ENCODE measurements at places on chromosomes 11 and 22. TPM values are rescaled to one million over a fixed set of nuclear protein-coding genes. Genes with fewer than 3 reads are reported as not detected.

OR4A47 gene
- polyA plus RNA-seq, result not detected

- no peak for DNase-seq
Observed at GRCh38 chr11:12149672-12150225, 39.4 kb downstream of the MICAL2 start.

- no peak for DNase-seq
Observed at GRCh38 chr11:26834601-26835000, 112.7 kb upstream of the SLC5A12 start.

MOV10L1 gene
- 2.1 TPM for polyA plus RNA-seq

- DNase-seq, result no peak
Observed at GRCh38 chr11:20729597-20730105, 60.3 kb downstream of the NELL1 start.
